ENCODE measurements at places on chromosomes 2 and 18. TPM values are rescaled to one million over a fixed set of nuclear protein-coding genes. Genes with fewer than 3 reads are reported as not detected.

- no peak overlapping the region for H3K27ac ChIP-seq
- peaks cover 96% of the 10 kb centered on the region for H3K36me3 ChIP-seq
- no peak overlapping the region for H3K4me3 ChIP-seq
- no peaks in the 10 kb centered on the region for H3K4me1 ChIP-seq
These were observed 85.4 kb downstream of the XRCC5 start for GRCh38 chr2:216194561-216194960.

GRCh38 chr2:174634130-174635014 is 36.8 kb upstream of the WIPF1 start:
- H3K27me3 ChIP-seq: no peaks in the 10 kb centered on the region
- H3K4me1 ChIP-seq: no peaks in the 10 kb centered on the region
- peak overlapping the region; percentile 93 for H3K27ac ChIP-seq

DNA sequence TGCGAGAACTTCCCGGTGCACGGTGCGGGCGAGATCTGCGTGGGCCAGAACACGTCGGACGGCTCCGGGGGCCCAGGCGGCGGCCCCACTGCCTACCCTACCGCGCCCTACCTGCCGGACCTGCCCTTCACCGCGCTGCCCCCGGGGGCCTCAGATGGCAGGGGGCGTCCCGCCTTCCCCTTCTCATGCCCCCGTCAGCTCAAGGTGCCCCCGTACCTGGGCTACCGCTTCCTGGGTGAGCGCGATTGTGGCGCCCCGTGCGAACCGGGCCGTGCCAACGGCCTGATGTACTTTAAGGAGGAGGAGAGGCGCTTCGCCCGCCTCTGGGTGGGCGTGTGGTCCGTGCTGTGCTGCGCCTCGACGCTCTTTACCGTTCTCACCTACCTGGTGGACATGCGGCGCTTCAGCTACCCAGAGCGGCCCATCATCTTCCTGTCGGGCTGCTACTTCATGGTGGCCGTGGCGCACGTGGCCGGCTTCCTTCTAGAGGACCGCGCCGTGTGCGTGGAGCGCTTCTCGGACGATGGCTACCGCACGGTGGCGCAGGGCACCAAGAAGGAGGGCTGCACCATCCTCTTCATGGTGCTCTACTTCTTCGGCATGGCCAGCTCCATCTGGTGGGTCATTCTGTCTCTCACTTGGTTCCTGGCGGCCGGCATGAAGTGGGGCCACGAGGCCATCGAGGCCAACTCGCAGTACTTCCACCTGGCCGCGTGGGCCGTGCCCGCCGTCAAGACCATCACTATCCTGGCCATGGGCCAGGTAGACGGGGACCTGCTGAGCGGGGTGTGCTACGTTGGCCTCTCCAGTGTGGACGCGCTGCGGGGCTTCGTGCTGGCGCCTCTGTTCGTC is 1.7 kb downstream of the FZD7 start:
- DNase-seq: peak; percentile 71
- peaks cover 50% of the 10 kb centered on the region for H3K4me1 ChIP-seq
- H3K36me3 ChIP-seq: no peaks in the 10 kb centered on the region
- H3K27me3 ChIP-seq: peaks cover 50% of the 10 kb centered on the region
- peak overlapping the region; percentile 81 for H3K4me3 ChIP-seq
- H3K27ac ChIP-seq: peak overlapping the region; percentile 98

DNA sequence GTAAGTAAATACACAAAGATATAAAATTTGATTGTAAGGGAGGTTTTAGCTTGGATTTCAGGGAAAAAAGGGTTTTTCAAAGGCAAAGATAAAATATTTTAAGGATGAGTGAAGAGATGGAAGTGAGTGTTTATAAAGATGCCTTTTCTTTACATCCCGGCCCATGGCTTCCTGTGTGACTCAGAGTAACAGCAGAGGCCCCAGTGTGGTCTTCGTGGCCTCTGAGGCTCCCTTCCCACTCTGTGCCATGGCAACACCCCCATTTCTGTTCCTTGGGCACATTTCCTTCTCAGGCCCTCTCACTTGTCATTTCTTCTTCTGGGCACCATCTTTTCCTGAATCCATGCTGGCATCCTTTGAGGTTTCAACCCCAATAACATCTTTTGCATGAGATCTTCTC is 92.6 kb upstream of the TMEM18 start:
- no peaks in the 10 kb centered on the region for H3K4me1 ChIP-seq
- no peaks in the 10 kb centered on the region for H3K36me3 ChIP-seq

Gene SP5
- 0.88 TPM for total RNA-seq

- DNase-seq: no peak
- H3K4me3 ChIP-seq: no peak overlapping the region
- no peaks in the 10 kb centered on the region for H3K27me3 ChIP-seq
- peaks cover under 1% of the 10 kb centered on the region for H3K4me1 ChIP-seq
These were observed 37.0 kb downstream of the CTIF start for GRCh38 chr18:48575658-48576456.

Gene NEUROD1
- not detected for total RNA-seq

Gene METTL8
- 13.5 TPM for total RNA-seq

Measured in heart right ventricle (tissue), 16 donors.